Nephron progenitor cell (in vitro differentiated cells): ENCODE measurements at places on chromosomes 1 and 21.

DNA sequence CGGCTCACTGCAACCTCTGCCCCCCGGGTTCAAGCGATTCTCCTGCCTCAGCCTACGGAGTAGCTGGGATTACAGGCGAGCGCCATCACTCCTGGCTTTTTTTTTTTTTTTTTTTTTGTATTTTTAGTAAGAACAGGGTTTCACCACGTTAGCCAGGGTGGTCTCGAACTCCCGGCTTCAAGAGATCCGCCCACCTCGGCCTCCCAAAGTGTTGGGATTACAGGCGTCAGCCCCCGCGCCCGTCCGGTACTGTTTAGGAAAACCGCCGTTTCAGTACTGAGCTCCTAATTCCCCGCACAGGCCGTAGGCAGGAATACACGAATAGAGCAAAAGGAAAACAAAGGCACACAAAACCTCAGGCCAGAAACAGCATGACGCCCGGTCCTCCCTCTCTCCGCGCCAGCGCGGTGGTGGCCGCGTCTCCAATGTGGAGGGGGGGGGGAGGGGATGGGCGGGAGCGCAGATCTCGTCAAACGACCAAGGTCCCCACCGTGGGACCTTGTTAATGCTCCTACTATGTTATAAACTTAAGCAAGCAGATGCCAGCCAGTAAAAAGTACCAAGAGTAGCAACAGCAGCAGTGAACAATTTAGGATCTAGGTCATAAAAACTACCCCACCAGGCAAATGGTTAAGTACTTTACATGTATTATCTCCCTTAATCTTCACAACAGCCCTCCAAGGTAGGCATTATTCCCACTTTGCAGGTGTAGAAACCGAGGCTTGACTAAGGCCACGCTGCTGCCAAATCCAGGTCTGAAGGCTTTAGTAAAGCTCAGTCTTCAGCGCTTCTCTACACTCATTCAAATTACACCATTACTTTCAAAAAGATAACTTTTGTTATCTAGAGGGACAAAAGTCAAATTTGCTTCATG, 648 bp upstream of the ADAR start:
- peak; percentile 38 for DNase-seq

DNA sequence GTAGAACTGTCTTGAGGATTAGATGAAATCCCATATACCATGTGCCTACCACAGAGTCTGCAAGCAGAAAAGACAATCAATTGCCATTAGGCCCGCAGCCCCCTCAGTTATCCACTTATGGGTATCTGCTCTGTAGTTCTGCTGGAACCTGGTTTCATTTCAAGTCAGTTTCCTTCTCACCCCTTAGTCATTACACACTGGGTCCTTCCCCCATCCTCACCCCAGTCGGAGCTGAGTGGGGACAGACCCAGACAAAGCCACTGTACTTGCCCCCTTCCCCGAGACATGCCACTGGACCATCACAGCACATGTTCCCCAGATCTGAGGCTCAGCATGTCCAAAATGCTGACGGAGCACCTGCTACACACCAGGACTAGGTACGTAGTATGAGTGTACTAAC, 21.2 kb downstream of the PGLYRP3 start:
- DNase-seq = no peak

DNA sequence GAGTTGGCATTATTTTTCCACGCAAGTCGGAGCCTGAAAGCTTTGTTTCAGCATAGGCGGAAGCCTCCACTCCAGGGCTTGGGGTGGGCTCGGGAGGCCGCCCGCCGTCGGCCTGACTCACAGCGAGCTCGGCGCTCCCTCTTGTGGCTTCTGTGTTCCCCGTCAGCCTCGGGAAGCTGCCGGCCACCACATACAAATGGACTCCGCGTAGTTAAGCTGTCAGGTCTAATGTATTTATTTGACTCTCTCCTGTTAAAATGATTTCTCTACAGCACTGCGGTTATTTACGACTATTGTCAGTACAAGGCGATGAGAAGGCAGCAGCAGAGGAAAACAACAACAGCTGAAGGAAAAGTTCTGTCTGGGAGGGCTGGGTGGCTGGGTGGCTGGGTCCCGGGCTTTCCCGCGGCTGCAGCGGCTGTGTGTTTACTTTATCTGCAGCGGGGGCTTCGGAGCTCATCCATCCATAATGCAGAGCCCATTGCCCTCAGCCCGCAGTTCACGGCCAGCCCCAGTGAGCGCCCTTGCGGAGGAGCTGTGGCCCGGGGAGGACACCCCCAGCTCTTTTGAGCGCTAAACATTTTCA, 375.7 kb upstream of the CAMK1G start:
- DNase-seq = peak; percentile 83

DNA sequence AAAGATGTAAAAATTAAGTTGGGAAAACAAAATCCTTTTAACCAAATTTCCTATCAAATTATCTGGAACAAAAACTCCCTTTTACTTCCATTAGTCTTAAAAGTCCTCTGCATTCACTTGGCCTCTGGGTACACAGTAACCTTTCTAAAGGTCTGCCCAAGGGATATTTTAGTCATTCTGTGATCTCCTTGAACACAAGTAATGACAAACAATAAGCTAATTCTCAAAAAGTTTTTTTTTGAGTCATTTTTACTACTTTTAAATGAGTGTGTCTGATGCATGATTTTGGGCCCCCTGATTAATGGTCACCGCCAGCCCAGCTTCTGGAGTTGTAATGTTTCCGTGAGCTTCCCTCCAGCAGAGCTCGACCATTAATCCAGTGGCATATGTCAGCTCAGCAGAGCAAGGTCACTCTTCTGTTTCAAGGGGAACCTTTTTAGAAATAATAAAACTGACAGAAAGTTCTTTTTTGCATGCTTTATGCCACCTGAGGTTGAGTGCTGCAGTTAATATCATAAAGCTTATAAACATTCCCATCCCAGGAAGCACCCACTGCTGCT, 14.3 kb downstream of the SAMSN1 start:
- DNase-seq = peak; percentile 41

DNA sequence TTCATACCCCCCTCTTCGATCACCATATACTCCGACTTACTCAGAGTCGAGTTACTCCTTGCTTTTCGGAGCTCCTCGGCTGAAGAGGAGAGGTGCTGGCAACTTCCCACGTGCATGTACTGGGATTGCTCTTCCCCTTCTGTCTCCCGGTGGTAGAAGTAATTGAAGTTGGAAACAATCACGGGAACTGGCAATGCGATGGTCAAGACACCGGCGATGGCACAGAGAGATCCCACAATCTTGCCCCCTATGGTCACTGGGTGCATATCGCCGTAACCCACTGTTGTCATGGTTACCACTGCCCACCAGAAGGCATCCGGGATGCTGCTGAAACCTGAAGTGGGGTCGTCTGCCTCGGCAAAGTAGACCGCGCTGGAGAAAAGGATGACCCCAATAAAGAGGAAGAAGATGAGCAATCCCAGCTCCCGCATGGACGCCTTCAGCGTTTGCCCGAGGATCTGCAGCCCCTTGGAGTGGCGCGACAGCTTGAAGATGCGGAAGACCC, 1.5 kb downstream of the KCNA3 start:
- DNase-seq = no peak

GRCh38 chr1:181504399-181504842, 21.1 kb downstream of the CACNA1E start:
- DNase-seq = peak; percentile 35

GRCh38 chr1:15128520-15129313, 24.8 kb upstream of the TMEM51 start:
- DNase-seq = peak; percentile 86

- DNase-seq = no peak
Observed at GRCh38 chr1:177905686-177906085, 64.2 kb downstream of the SEC16B start.

GRCh38 chr1:119805247-119805646, 6.0 kb downstream of the REG4 start:
- no peak for DNase-seq

- no peak for DNase-seq
Observed at GRCh38 chr21:46475296-46475695, 16.6 kb downstream of the DIP2A start.

DNA sequence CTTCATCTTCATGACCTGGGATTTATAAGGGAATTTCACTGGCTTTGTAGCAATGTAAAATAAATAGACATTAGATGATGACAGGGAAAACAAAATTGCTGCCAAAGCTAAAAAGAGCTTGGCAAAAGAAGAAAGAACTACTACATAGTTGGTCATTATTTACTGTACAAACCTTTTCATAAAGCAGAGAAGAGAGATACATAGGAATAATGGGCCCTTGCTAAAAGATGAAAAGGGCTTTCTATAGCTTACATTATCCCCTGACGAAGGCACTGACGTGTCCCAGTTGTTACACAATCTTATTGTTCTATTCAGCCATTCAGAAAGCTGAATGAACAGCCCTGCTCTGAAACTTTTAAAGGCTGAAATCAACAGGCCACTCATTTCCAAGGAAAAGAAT, 57.1 kb downstream of the ZC3H11B start:
- DNase-seq = no peak

- no peak for DNase-seq
Observed at GRCh38 chr1:101915597-101915996, 81.1 kb downstream of the OLFM3 start.

DNA sequence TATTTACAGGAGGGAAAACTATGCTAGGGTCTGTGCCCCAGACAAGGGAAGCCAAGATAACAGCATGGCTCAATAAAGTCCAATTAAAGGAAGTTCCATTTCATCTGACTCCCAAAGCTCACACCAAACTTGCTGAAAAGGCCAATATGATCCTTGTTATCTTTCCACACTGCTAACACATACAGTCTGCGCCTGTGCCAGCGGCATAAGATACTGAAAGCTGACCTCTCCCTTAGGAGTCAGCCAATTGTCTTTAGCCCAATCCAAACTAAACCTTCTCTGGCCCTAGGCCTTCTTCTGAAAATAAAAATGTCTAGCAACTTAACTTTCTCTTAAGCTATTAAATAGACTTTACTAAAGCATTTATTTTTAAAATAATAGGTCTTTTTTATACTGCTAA, 179.0 kb upstream of the PLD5 start:
- DNase-seq = no peak

GRCh38 chr1:41322835-41323234, 38.4 kb upstream of the FOXO6 start:
- DNase-seq = peak; percentile 50

DNA sequence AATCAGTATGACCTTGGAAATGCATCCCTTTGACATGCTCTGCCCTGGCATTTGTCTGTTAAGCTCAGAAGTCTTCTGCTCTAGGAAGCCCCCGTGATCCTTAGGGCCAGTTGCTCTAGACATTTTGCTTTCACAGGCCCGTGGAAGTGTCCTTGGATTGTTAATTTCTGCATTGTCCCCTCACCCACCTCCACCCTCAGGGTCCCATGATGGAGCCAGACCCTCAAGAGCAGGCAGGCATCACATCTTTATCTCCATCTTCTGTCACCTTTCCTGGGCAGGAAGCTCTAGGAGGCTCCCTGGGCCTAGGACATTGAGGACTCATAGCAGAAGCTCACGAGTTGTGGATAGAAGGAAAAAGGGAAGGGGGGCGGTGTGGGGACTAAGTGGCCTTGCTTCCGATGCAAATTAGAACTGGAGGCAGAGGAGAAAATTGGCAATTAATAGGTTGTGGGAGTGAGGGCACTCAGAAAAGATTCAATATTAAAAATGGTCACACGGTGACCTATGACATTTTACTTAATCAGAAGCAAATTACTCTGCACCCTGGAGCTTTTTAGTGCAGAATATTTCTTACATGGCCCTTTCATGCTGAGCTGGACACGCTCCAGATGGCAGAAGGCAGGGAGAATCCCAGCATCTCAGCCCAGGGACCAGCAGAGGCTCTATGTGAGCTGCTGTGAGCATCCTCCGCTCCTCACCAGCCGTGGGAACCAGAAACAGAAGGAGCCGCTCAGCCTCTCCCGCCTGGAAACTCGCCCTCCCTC, 185.0 kb downstream of the MATN1 start:
- no peak for DNase-seq

DNA sequence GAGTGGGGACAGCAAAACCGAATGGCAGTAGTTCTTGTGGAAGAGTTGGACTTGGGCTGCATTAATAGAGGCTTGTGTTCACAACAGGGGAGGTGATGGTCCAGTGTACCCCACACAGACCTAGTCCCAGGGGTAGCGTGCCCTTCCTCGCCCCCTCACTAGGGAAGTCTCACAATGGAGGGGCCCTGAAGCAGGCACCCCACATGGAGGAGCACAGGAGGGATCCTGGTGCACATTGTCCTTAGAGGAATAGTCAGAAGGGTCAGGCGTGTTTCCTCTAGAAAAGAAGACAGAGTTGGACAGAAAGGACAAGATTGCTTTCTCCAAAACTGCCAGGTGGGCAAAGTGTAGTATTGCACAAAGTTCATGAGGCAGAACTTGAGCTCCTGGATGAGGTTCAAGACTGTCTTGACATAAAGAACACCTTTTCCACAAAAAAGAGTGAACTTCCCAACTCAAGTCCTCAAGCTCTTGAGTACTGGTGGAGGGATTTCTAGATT, 23.3 kb downstream of the ETNK2 start:
- DNase-seq = no peak

GRCh38 chr1:33784876-33785275, 79.0 kb upstream of the HMGB4 start:
- no peak for DNase-seq

DNA sequence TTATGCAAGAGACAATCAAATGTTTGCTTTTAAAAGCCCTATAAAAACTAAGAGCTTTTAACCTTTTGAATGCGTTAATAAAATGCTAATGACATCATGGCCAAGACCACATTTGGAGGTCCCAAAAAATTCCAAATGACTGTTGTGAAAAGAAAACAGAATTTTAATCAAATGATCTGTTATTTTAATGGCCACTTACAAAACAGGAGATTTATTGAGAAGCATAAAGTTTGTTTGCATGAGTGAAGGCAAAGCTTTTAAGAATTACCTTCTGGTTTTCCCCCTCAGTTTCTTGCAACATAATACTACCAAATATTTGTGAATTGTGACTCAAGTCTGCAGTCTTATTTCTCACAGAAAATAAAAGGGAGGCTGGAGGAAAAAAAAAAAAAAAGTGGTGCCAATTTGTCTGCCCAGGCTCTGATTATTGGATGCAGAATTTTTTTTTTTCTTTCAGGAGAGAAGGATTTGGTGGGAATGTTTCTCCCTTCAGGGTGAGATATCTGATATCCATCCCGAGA, 60.7 kb downstream of the GORAB start:
- DNase-seq = no peak

GRCh38 chr1:3785045-3785444, 11.3 kb downstream of the LRRC47 start:
- DNase-seq = no peak

DNA sequence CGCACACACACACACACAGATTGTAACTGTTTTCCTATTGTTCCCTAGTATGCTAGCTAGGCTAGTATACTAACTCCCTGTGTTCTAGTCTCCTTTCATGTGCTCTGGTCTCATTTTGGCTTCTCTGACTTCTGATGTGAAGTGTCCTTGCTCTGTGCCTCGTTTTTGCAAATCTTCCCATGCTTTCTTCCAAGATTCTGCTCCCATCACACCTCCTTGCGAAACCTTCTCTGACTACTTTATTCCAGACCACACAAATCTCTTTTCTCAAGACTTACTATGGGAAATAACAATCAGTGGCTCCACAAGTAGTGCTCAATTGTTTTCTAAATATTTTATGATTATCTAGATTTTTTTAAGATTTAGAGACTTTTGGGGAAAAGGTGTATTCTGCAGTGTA, 10.3 kb downstream of the PRRX1 start:
- DNase-seq = no peak

- no peak for DNase-seq
Observed at GRCh38 chr1:5774019-5774418, 218.2 kb downstream of the NPHP4 start.

GRCh38 chr1:109191377-109191776, 22.3 kb upstream of the SARS1 start:
- no peak for DNase-seq

GRCh38 chr1:84715342-84716019, 25.2 kb upstream of the SSX2IP start:
- no peak for DNase-seq
